CD4-positive, CD25-positive, alpha-beta regulatory T cell (primary cell): ENCODE measurements at places on chromosomes 1 and 21. TPM values are rescaled to one million over a fixed set of nuclear protein-coding genes. Genes with fewer than 3 reads are reported as not detected.

Gene C1orf141
- not detected for polyA plus RNA-seq

Gene NT5C1A
- polyA plus RNA-seq: 0.37 TPM

Gene VWA5B1
- 0.08 TPM for polyA plus RNA-seq

DNA sequence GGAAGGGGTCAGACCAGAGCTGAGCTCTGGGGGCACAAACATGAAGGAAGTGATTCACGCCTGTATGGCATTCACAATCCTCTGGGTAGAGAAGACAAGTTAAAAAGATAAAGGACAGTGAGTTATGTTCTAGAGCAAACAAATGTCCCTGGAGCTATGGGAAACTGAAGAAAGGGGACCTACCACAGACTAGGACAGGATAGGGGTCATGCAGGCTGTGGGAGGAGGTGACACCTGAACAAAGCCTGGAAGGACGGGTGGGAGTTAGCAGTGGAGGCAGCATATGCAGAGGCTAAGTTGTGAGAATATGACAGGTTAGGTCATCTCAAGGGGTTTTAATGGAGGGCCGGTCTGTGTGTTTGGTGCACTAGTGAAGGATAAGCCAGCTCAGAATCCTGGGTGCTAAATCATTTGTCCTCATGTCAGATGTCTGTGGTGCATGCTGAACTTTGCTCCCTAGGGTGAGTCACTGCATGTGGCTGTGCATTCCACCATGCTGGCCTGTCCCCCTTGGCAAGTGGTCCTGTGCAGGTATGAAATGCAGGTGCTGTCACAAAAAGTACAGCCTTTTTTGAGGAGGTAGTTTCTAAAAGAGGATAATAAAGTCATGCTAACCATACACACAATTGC, 28.5 kb downstream of the TNN start:
- H3K27ac ChIP-seq: no peak overlapping the region
- no peak for DNase-seq
- peaks cover 4% of the 10 kb centered on the region for H3K27me3 ChIP-seq

DNA sequence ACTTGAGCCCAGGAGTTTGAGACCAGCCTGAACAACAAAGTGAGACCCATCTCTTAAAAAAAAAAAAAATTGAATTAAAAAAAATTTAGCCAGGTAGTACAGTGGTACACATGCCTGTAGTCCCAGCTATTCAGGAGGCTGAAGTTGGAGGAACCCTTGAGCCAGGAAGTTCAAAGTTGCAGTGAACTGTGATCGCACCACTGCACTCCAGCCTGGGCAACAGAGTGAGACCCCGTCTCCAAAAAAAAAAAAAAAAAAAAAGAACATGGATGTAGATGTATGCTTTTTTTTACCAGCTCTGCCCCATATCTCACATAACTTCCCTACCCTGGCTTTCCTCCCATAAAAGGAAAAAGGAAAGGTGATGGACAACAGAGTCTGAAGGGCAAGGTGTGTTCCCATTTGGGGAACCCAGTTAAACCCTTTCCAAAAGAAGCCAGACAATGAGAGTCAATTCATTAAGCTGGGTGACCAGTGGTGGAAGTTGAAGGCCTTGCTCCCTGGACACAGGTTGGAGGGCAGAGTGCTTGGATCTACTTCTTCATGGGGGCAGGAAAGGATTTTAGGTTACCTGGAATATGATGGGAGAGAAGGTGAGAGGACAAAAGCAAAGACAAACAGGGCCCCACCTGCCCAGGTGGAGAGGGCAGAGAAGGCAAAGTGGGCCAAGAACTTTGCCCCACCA, 2.9 kb downstream of the KRTCAP2 start:
- no peak overlapping the region for H3K27ac ChIP-seq
- H3K27me3 ChIP-seq: no peaks in the 10 kb centered on the region
- no peak for DNase-seq
- H3K36me3 ChIP-seq: peaks cover 18% of the 10 kb centered on the region
- H3K4me1 ChIP-seq: peaks cover 34% of the 10 kb centered on the region

DNA sequence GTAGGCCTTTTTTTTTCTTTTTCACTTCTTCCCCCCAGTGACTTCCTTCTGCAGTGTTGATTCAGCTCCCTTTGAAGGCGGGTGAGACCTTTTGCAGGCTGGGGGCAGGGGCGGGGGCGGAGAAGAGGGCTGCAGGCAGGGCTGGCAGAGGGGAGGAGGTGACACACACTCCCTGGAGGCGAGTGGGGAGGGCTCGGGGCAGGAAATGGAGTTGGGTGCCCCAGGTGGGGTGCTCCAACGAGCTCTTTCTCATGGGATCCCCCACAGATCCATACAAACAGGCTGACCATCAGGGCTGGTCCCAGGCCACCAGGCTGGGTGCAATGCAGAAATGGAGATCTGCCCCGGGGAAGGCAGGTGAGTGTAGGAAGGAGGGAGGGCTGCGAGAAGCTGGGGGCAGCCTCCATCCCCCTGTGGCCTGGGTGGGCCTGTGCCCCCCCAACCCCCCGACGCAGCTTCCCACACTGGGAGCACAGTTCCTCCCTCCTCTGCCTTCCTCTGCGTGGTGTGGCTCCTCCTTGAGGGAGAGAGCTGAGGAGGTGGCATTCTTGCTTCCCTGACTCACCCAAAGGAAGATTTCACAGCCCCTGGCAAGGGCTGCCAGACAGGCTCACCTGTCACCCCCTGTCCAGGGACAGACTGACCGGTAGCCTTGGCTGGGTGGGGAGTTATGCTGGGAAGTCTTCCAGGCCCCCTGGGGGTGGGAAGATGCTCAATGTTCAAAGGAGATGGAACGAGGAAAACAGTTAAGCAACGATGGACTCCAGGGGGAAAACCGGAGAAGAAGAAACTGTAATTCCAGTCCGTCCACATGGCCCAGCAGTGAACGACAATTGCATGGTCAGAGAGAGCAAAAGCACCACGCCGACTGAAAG, 7.1 kb upstream of the ITGB2 start:
- peaks cover 88% of the 10 kb centered on the region for H3K4me1 ChIP-seq
- H3K27me3 ChIP-seq: no peaks in the 10 kb centered on the region
- peak overlapping the region; percentile 82 for H3K4me3 ChIP-seq
- H3K27ac ChIP-seq: peak overlapping the region; percentile 82

GRCh38 chr21:31011412-31011811, 26.9 kb downstream of the KRTAP19-8 start:
- no peaks in the 10 kb centered on the region for H3K4me1 ChIP-seq
- no peak overlapping the region for H3K27ac ChIP-seq
- H3K4me3 ChIP-seq: no peak overlapping the region
- peaks cover 3% of the 10 kb centered on the region for H3K27me3 ChIP-seq

DNA sequence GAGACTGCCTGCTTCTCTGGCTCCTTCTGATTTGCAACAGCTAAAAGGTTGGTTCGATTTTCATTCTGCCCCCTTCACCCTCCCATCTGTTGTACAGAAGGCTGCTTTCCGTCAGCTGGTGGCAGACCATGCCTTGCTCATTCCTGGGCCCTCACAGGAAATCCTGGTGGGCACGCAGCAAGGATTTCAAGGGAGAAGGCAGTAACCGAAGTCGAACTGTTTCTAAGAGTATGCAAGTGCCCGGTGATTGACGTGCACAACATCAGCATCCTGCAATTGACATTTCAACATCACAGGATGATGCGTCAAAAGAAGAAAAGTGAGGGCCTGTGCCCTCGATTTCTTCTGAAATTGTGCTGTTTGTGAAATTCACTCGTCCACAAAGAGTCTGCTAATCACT, 83.8 kb downstream of the PLPP3 start:
- H3K36me3 ChIP-seq: no peaks in the 10 kb centered on the region
- no peak for DNase-seq
- H3K4me3 ChIP-seq: no peak overlapping the region
- no peaks in the 10 kb centered on the region for H3K4me1 ChIP-seq

- peaks cover 66% of the 10 kb centered on the region for H3K4me1 ChIP-seq
- no peaks in the 10 kb centered on the region for H3K27me3 ChIP-seq
- peak overlapping the region; percentile 72 for H3K27ac ChIP-seq
- H3K4me3 ChIP-seq: no peak overlapping the region
Measured at GRCh38 chr1:154351363-154352068, 26.2 kb downstream of the ATP8B2 start.

DNA sequence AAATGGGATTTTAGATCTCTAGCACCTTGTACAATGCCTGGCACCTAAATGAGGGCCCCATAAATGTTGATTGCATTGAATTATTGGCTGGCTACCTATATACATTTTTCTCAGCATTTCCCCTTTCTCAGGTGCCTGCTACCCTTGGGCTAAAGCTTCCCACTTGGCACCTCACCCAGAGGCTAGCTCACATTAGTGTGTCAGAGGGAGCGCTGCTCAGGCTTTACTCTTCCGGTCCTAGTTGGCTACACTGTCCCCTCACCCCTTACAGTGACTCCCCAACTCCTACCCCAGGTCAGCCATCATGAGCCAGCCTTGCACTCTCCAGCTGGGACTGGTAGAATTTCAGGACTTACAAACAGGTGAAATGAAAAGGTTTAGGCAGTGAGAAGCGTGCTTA, 9.5 kb downstream of the TRAF5 start:
- DNase-seq: no peak
- no peaks in the 10 kb centered on the region for H3K27me3 ChIP-seq
- peaks cover 92% of the 10 kb centered on the region for H3K4me1 ChIP-seq
- peak overlapping the region; percentile 74 for H3K27ac ChIP-seq
- peak overlapping the region; percentile 79 for H3K4me3 ChIP-seq
